ENCODE measurements at places on chromosomes 12 and 14. TPM values are rescaled to one million over a fixed set of nuclear protein-coding genes. Genes with fewer than 3 reads are reported as not detected.

Gene DAO
- total RNA-seq: not detected

Gene PRH2
- total RNA-seq: not detected

Gene ETFRF1
- 11.8 TPM for total RNA-seq

- ATAC-seq: no peak
Measured at GRCh38 chr12:30026621-30027234, 243.0 kb upstream of the TMTC1 start.

DNA sequence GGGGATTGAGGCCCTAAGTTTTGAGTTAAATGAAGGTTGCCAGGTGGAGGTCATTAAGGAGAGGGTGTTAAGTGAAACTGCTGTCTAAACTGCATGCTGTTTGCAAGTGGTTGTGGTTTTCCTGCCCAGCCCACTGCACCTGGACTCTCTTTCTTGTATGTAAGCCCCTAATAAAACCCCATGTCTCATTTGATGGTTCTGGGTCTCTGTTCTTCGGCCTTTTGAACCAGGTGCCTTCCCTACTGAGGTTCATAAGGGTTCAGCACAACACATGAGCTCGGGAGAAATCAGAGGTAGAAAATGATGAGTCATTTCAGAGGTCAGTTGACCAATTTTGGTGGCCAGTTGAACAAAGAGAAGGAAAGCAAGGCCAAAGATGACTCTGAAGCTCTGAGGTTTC is 382.5 kb downstream of the RPS29 start:
- no peak for ATAC-seq

- no peak for ATAC-seq
Measured at GRCh38 chr12:97943359-97943758, 480.8 kb downstream of the RMST start.

DNA sequence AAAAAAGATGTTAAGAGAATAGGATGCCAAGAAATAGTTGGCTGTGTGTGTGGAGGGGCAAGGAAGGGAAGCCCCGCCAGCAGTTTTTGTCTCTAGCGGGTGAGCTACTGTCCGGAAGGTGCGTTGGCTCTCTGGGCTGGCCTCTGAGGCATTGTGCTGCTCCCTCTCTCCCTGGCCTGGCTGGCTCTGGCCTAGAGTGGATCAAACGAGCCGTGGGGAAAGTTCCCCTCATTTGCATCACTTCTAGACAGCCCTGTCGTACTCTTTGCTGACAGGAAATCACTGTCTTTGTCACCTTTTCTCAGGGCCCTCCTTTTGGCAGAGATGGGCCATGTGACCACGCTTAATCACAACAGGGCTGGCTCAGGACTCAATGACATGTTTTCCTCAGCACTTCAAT is 236.1 kb upstream of the NPAS3 start:
- ATAC-seq: peak; percentile 99

DNA sequence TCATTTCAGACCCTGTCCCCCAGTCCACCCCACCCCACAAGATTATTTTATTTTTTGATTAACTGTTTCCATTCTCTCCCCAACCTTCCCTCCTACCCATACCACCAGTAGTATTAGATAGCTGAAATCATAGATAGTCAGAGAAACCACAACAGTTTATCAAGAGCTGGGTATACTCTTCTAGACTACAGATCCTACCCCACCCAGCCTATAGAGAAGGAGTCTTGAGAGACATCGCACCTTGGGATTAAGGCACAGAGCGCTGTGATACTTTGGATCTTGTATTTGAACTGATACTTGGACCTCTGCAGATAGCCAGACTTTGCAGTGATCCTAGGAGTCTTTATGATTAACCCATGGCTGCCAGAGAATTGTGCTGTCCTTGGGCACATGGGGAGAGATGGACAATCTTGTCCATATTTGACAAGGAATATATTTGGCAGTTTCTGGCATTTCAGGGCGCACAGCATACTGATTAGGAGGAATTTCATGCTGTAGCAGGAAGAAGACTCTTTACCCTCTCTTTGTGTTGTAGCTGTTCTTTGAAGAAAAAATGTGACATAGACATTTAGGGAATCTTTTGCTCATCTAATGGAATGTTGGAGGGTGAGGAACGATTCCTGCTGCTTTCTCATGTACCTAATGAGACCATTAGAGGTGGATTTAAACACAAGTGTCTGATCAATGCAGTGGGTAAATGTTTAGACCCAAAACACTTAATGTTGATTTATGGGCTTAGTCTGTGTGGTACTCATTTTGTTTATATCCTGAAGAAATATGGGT is 982 bp downstream of the RBMS2 start:
- peak; percentile 53 for ATAC-seq

- ATAC-seq: no peak
Measured at GRCh38 chr14:105309371-105309770, 5.2 kb upstream of the PACS2 start.

DNA sequence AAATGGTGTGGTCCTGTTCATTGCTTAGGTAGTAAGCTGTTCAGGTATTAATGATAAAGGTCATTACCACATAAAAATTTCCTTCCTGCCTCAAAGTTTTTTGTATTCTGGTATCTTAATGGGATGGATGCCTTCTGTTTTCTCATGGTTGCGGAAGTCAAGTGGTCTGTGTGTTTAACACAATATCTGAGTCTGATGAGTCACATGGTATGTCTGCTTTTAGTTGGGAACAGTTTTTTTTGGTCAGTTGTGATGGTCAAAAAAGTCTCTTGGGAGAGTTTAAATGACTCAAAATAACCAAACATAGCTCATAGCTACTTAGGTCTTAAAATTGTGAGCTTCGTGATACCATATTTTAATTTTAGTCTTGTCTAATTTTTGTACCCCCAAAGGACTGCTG is 40.7 kb downstream of the STK38L start:
- ATAC-seq: no peak
